ENCODE measurements at places on chromosomes 2 and 18. TPM values are rescaled to one million over a fixed set of nuclear protein-coding genes. Genes with fewer than 3 reads are reported as not detected.

The L3MBTL4 gene
- 5.1 TPM for total RNA-seq

The KCTD18 gene
- 33.9 TPM for total RNA-seq

DNA sequence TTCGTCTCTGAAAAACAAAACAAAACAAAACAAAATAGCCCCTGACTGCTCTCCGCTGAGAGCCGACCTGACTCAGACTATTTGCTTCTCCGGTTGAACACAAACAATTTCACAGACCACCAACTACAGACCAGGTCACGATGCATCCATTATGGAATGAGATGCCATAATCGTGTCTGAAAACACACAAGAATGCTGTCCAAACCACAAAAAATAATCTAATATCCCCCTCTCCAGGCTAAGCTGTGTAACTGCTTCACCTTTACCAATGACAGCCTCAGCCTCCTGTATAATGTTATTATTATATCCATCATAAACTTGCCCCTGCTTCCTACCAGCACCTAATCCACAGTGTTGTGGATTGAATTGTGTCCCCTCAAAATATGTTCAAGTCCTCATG, 114.7 kb downstream of the DNAH6 start:
- no peak for DNase-seq

DNA sequence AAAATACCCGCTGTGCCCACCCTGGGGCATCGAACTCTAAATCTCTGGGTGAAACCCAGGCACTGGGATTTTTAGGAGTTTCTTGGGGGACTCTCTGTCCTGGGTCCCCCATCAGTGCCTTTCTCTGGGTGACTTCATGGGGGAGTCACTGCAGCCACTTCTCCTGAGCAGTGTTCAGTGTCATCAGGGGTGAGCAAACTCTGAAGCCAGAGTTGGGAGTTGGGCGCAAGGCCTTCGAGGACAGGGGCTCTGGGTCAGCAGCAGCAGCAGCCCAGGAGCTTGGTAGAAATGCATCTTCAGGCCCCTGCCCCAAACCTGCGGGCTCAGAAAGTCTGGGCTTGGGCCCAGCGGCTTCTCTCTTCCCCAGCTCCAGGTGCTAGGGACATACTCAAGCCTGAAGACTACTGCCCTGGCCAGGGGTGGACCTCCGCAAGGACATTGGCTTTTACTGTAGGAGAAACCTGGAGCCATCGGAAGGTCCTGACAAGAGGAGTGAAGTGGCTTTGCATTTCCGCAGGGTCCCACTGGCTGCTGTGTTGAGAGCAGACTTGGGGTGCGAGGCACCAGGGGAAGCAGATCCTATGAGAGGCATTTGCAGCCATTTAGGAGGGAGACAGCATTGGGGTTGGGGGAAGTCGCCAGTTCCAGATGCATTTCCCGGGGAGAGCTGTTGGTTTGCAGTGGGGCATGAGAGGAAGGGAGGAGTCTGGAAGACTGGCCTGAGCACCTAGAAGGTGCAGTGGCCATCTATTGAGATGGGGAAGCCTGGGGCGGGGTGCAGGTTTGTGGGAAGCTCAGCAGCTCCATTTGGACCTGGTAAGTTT, 51.5 kb upstream of the FAHD2A start:
- peak; percentile 39 for DNase-seq

DNA sequence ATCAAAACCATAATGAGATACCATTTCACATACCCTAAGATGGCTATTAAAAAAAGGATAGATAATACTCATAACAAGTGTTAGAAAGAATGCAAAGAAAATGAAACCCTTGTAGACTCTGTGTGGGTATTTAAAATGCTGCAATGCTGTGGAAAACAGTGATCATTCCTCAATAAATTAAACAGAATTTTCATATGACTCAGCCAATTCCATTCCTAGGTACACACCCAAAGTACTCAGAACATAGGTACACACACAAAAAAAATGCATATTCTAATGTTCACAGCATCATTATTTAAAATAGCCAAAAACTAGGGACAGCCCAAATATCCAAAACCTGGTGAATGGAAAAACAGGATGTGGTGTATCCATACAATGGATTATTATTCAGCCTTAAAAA, 502.3 kb downstream of the KCNJ3 start:
- no peak for DNase-seq

The HOXD13 gene
- total RNA-seq: 33.5 TPM

DNA sequence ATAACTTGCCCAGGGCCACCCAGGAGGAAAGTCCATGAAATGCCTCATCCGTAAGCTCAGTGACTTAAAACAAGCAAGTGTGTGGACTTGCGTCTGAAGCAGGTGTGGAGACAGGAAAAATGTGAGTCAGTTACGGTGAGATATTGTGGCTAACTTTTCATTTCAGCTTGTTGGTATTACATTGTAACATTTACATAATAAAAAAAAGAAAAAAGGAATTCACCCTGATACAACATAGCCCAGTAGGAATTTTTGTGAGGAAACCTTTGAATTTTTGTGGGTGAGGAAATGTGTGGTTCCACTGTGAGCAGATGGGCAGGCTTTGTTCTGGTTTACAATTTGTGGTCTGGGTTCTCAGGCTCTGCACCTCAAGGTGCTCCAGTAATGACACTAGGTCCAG, 33.7 kb upstream of the LYPD6B start:
- DNase-seq: no peak
